Fibroblast of skin of back (primary cell): ENCODE measurements at places on chromosomes 16 and 17.
A peak's percentile ranks its signal among the peaks of the same experiment; 100 is the strongest.

DNA sequence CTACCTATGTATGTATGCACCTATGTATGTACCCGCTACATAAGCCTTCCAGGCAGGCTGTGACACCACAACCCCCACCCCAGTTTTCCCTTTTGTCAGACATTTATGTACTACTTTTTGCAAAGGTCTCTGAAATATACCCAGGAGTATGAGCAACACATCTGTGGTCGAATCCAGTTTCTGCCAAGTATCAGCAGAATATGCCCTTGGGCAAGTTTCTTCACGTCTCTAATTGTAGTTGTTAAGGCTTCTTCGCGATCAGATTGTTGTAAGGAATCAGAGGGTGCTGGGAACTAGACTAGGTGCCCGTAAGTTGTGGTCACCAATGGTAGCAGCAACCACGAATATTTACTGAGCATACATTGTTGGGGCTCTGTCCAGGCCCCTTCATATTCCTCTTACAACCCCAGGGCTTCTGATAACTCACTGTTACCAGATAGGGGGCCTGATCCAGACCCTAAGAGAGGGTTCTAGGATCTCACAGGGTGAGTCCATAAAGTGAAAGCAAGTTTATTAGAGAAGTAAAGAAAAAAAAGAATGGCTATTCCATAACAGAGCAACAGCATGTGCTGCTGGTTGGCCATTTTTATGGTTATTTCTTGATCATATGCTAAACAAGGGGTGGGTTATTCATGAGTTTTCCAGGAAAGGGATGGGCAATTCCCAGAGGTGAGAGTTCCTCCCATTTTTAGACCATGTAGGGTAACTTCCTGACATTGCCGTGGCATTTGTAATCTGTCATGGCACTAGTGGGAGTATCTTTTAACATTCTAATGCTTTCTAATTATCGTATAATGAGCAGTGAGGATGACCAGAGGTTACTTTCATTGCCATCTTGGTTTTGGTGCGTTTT, 16.6 kb downstream of the NUDT7 start:
- no peak for DNase-seq

- DNase-seq: no peak
These were observed 27.6 kb upstream of the LASP1NB start for GRCh38 chr17:38897671-38898290.

GRCh38 chr17:38431346-38432145, 3.3 kb downstream of the ARHGAP23 start:
- no peak for DNase-seq

- no peak for DNase-seq
These were observed 4.2 kb upstream of the KRTAP4-5 start for GRCh38 chr17:41153856-41154255.

DNA sequence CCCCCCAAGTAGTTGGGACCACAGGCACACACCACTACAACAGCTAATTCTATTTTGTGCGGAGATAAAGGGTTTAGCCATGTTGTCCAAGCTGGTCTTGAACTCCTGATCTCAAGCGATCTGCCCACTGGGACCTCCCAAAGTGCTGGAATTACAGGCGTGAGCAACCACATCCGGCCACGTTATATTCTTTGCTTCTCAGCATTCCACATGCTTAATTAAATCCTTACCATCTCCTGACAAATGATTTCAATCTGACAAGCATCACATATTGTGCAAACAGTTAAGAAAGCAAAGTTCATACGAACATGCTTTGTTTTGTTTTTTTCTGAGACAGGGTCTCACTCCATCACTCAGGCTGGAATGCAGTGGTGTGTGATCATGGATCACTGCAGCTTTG, 18.2 kb downstream of the HIGD1B start:
- DNase-seq: peak; percentile 73
